Prostate gland (tissue), 2 donors: ENCODE measurements at places on chromosomes 5 and 9.

GRCh38 chr9:18496256-18497000, 22.5 kb downstream of the ADAMTSL1 start:
- no peak for DNase-seq

DNA sequence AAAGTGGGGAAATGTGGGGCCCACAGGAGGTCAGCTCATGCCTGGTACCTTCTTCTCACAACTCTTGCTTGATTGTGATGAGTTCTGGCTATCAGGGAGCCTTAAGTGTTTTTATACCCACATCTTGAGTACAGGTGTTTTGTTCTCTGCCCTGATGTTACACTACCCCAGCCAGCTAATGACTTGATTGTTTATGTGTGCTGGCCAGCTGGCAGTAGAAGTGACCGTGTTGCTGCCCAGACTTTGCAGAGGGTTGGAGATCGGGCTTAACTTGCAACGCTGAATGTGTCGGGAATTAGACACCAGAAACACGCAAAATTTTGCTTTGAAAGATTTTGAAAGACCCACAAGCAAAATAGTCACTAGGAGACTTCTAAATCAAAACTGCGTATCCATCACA, 16.9 kb upstream of the ZDHHC11B start:
- no peak for DNase-seq

GRCh38 chr5:136586196-136586595, 220.9 kb upstream of the TRPC7 start:
- DNase-seq, result no peak

DNA sequence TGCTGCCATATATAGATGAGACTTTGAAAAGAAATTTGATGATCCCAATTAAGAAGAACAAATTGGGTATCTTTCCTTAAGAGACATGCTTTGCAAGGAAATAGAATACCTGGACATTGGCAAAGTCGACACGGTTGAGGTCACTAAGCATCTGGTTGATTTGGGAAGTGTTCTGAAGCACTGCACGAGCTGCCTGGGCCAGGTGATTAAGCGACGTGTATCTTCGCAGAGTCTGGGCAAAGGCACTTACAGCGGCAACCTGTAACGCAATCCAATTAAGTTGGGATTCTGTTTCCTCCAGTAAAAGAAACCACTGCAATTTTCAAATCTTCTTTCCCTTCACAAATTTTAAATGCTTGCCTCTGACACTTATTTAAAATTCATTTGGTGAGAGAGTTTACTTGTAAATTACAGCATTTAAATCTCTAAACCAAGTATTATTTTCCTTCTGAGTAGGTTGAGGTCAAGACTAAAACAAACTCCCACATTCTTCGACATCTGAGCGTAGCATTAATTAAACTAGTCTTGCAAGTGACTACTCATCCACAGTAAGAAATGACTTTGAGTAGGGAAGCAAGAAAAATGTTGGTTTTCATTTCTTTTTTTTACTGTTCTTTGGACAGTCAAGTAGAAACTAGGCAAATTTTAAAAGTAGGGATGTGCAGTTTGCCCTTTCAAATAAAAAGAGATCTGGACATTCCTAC, 262.8 kb downstream of the RFX3 start:
- DNase-seq, result no peak

DNA sequence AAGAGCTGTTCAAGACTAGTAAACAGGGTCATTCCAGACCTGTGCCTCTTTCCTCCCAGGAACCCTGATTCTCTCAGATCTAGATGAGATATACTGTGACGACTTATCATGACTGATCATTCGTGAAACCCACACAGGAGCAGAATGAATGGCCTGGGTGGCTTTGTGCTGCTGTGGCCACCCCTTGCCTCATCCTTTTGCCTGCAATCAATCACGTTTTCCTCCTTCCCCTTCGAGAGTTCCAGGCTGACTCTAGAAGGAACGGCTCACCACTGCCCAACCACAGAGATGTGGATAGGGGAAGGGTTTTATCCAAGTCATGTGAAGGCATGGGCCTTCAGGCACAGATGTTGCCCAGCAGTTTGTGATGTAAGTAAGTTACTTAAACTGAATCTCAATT, 5.8 kb downstream of the ANXA6 start:
- DNase-seq, result no peak
